Endothelial cell (in vitro differentiated cells): ENCODE measurements at places on chromosomes 6 and 20.

GRCh38 chr6:133466680-133467079, 225.5 kb downstream of the EYA4 start:
- no peak for DNase-seq

- DNase-seq, result no peak
Measured at GRCh38 chr6:37804586-37804985, 14.9 kb upstream of the ZFAND3 start.

DNA sequence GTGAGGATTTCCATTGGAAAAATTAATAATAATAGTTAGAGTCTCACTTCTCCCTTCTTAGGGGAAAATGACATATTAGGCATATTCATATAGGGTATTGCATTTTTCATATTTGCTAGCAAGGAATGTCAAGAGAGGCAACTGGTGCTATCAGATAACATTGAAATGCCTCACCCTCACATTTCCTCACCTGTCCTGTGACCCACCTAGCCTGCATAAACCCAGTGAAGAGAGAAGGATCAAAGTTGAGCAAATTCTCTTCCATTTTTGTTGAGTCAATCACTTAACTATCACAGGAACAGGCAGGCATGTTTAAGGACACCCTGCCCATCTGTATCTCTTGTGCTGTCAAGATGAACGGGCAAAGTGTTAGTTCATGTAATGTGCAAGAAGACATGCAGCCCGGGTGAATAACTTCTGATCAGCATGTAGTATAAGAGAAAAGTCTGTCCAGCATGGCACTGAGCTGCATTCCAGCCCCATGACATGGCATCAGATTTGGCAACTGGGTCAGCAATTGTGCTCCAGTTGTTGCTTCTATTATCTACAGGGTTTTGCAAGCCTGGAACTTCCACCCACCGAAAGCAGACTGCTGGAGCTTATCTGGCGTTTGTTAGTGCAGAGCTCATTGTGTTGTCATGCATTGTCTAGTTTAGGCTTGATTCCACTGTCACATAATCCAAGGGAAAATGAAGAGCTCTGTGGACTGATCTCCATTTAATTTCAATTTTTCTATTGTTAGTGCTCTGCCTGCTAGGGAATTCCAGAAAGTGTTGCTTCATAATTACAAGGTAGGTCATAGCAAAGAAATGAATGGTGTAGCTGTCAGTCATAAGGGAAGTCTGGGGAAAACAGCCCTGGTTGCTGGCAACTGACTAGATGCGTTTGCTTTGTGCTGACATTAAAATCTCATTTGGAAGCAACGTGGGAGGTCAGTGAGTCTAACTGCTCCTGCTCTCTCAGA, 138.4 kb upstream of the TNFAIP3 start:
- DNase-seq, result no peak

GRCh38 chr6:149076355-149076734, 241.2 kb upstream of the TAB2 start:
- no peak for DNase-seq

- peak; percentile 8 for DNase-seq
Measured at GRCh38 chr6:25472306-25472705, 179.7 kb upstream of the SCGN start.

GRCh38 chr6:128784266-128784665, 98.7 kb upstream of the LAMA2 start:
- no peak for DNase-seq

DNA sequence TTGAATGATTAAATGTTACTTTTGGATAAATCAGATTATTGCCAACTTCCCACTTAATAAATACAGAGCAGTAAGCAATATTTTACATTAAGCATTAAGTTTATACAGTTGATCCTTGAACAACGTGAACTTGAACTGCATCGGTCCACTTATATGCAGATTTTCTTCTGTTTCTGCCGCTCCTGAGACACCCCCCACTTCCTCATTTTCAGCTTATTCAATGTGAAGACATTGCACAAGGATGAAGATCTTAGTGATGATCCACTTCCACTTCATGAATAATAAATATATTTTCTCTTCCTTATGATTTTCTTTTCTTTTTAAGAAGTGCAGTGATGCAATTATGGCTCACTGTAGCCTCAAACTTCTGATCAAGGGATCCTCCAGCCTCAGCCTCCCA, 167.2 kb downstream of the LINC00237 start:
- DNase-seq, result no peak

GRCh38 chr20:5145365-5146098, 18.7 kb downstream of the CDS2 start:
- DNase-seq, result no peak

DNA sequence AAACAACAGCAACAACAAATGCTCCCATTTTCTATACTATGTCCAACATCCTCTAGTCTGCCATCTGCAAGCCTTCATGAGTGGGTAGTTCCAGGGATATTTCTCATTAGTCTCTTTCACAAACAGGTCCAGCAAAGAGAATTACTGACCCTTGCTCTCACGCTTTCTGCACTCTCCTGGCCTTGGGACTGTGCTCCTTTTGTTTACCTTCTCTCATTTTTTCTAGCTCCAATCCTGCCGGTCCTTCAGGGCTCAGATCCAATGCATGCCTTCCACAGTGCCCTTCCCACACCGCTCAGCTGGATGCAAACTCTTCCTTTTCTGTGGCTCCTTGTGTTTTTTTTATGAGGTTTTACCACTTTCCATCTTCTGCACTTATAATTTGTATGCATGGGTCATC, 47.2 kb downstream of the ADTRP start:
- no peak for DNase-seq

- no peak for DNase-seq
Measured at GRCh38 chr6:6645261-6645917, 56.9 kb downstream of the LY86 start.

- DNase-seq, result peak; percentile 22
Measured at GRCh38 chr6:13354331-13355042, 26.1 kb upstream of the TBC1D7 start.

GRCh38 chr6:144149894-144150709, at the start of gene STX11:
STX11 (plus strand) TSS chr6:144150517; CDS start chr6:144186628, 36,111 bp downstream.
- DNase-seq, result peak; percentile 39

DNA sequence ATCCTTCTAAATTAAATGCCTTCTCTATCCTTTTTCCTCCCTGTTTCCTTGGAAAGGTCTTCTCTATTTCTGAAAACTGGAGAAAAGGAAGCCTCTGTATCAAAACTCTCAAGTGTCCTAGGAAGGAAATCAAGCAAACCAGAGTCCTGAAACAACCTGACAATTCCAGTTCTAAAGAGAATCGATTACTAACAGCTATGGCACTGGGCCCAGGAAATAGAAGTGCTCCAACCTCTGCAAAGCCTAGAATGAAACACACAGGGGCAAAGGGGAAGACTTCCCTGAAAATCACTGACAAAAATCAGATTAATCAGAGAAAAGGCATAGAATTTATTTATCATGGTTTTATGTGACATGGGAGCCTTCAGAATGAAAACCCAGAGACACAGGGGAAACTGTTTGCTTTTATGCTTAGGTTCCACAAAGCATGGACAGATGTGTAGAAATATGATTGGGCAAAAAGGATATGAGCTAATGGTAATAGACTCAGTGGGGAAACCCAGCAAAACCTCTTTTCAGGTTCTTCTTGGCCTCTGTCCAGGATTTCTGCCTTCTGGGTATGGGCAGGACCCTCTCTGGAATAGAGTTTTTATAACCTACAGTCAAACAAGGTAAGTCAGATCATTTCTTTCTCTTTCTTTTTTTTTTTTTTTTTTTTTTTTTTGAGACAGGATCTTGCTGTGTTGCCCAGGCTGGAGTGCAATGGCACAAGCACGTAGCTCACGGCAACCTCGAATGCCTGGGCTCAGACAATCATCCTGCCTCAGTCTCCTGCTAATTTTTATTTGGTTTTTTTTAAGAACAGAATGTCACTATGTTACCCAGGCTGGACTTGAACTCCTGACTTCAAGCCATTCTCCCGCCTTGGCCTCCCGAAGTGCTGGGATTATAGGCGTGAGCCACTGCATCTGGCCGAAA, 91.7 kb downstream of the CD24 start:
- no peak for DNase-seq

GRCh38 chr6:56659721-56660380, 17.2 kb upstream of the DST start:
- no peak for DNase-seq

DNA sequence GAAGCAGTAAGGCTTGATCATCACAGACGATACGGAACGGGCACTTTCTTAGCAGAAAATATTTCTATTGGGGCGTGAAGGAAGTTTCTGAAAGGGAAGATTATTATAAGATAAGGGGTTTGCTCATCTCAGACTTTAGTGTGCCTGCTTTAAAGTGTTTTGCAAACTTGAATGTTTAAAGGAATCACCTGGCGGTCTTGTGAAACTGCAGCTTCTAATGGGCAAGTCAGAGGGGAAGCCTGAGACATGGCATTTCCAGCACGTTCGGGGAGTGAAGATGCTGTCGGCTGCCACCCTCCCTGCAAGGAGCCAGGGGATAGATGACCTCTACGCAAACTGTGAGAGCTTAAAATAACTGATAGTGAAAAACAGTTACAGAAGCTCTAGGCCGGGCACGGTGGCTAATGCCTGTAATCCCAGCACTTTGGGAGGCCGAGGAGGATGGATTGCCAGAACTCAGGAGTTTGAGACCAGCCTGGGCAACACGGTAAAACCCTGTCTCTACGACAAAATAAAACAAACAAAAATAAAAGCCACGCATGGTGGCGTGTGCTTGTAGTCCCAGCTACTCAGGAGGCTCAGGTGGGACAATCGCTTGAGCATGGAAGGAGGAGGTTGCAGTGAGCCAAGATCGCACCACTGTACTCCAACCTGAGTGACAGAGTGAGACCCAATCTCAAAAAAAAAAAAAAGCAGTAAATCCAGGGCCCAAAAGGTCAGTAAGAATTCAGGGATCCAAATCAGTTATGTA, 2.3 kb upstream of the KIF16B start:
- no peak for DNase-seq

- DNase-seq, result no peak
Measured at GRCh38 chr20:31527266-31527665, 13.0 kb downstream of the HM13 start.

GRCh38 chr6:159989492-159990480, 20.9 kb downstream of the IGF2R start:
- no peak for DNase-seq

DNA sequence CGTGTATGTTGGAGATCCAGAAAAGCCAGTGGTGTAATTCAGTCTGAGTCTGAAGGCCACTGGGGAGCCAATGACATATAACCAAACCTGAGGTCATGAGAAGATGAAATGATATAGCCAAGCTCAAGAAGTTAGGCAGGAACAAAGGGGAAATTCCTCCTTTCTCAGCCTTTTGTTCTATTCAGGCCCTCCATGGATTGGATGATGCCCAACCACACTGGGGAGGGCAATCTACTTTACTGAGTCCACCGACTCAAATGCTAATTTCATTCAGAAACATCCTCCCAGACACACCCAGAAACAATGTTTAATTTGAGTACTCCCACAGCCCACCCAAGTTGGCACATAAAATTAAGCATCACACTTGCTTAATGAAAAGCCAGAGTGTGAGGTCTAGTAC, 183.6 kb downstream of the GJA1 start:
- DNase-seq, result no peak

DNA sequence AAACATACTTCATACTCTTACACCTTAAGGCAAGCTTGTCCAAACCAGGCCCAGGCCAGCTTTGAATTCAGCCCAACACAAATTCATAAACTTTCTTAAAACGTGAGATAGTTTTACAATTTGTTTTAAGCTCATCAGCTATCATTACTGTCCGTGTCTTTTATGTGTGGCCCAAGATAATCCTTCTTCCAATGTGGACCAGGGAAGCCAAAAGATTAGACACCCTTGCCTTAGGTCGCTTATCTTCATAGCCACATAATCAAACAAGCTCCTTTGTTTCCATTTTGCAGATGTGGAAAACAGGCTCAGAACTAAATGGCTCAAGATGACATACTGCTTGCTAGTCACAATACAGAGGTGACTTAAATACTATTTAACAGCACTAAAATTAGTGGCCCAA, 6.0 kb downstream of the SALL4 start:
- no peak for DNase-seq

- DNase-seq, result no peak
Measured at GRCh38 chr6:56231827-56232226, 15.6 kb downstream of the COL21A1 start.

- DNase-seq, result no peak
Measured at GRCh38 chr20:34720266-34720665, 16.1 kb downstream of the TP53INP2 start.

- no peak for DNase-seq
Measured at GRCh38 chr20:54389596-54390280, 85.7 kb upstream of the DOK5 start.

DNA sequence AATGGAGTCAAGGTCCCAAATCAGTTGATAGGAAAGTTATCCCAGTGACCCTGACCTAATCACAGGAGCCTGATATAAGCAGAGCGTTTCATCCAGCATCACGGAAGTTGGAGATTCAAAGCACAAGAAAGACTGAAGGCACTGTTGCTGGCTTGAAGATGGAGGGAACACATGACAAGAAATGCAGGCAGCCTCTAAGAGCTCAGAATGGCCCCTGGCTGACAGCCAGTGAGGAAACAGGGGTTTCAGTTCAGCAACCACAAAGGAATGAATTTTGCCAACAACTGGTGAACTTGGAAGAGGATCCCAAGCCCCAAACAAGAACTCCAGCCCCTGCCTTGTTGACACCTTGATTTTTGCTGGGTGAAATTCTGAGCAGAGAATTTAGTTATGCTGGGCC, 778.5 kb downstream of the MAFB start:
- no peak for DNase-seq

DNA sequence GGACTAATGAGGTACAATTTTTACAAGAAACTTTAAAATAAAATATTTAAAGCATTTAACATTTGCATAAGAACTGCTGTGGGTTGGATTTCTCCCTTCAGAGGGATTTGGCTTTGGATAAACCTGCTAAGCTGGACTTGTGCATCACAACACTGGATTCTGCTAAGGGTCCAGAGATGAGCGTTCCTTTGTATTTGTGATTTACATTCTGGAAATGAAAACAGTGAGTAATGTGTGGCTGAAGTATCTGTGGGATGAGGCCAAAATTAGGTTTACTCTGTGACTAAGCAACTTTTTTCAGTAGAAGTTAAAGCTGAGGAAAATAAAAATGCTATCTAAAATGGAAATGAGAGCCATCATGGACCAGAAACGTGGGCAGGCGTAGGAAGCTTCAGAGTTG, 494.3 kb downstream of the EPM2A start:
- no peak for DNase-seq

GRCh38 chr6:29589423-29590048, 4.6 kb downstream of the OR2H2 start:
- peak; percentile 68 for DNase-seq

- no peak for DNase-seq
Measured at GRCh38 chr6:8674126-8674525, 238.8 kb upstream of the SLC35B3 start.

GRCh38 chr20:38184101-38184500, 19.0 kb upstream of the TGM2 start:
- DNase-seq, result no peak

DNA sequence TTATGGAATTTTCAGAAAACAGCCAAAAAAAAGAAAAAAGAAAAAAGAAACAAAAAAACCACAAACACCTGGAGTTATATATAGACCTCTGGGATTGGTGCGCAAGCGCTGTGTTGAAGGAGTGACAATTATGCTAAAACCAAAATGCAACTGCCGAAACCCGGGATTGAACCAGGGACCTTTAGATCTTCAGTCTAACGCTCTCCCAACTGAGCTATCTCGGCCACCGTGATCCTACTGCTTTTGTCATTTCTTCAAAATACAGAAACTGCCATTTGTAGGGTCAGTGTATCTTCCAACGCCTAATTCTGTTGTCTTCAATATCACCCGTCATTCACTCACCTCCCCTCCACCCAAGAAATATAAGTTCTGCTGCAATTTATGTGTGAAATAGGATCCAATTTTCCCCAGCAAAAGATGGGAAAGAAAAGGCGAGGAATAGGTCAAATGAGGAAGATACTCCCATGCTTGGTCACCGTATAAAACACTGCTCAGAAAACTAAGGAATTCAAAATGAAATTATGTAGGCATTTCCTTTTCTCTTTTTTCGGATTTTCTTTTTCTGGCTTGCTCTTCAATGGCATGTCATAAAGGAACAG, 116.0 kb downstream of the TRIM27 start:
- peak; percentile 68 for DNase-seq
